ENCODE measurements at places on chromosomes 11 and 22.

DNA sequence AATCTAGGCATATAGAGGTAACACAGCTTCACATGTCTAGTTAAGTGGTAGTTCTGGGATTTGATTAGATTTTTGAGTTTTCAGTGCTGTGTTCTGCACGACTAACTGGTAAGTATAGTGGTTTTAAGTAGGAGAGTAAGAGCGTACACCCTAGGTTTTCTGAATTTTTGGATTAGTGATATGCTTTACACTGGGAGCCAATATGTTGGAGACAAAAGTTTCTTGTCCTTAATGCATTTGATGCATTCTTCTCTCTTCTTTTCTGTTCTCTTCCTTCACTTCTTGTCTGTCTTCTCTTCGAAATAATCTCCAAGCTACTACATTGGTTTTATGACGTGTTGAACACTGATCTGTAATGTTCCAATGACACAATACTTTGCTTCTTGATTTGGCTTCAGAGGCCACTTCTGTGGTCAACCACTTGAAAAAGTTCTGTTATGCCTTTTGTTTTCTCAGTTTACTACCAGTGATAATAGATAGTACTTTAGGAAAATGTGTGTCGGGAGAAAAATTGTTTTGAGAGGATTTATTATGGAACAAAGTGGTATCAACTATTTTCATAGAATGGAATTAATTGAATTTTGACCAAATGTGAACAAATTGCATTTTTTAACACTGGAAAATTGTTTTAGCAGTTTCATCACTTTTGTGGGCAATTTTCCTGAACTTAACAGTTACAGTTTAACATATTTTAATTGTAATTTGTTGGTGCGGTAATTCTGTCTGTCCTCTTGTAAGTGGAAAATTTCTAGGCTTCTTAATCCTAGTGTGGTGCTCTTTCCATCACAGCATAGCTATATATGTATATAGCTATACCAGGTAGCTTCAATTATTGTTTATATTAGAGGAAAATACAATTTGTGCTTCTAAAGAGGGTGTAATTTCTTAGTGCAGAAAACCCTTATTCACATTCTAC is 2.6 kb downstream of the PDE3B start:
- DNase-seq = peak; percentile 36

DNA sequence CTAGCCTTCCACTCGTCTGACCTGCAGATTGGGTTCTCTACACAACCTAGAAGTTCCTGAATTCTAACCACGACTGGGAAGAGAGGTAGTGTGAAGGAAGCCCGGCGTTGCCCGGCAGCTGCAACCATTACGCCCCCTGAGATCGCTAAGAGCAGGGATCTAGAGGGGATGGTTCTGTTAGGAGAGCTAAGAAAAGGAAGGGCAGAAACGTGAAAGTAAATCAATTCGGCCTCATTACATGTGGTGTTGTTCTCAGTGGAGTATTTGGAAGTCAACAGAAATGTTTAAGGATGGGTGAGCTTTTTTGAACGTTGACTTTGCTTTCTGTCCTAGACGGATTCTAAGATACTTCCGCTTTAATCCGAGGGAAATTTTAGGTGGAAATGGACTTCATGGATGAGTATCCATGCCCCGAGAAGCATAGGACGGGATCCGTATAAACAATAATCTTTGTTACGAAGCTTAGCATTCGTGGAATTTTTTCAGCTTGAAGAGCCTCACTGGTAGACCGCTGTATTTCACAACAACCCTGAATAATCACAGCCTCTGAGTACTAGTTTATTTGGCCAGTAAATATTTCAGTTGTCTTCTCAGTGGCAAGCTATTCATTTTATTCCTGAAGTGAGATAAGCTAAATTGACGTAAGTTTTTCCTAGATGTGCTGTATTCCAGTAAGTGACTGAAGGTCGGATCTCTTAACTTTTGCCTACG is 629 bp downstream of the ATP5MG start:
- DNase-seq = no peak

DNA sequence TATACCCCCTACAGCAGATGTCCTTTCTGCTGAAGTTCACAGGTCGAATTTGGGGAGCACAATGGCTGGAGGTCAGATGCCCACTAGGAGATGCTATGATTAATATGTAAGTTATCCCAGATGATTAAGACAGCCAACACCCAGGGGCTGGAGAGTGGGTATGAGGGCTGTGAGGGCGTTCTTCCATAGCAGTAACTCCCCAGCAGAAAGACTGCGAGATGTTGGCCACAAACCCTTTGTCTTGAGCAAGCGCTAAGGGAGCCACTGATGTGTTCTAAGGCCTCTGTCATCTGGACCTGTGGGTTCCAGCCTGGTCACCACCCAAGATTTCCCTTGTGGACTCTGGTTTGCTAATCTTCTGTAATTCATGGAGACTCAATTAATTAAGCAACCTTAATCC is 77.6 kb downstream of the BMAL1 start:
- DNase-seq = no peak

DNA sequence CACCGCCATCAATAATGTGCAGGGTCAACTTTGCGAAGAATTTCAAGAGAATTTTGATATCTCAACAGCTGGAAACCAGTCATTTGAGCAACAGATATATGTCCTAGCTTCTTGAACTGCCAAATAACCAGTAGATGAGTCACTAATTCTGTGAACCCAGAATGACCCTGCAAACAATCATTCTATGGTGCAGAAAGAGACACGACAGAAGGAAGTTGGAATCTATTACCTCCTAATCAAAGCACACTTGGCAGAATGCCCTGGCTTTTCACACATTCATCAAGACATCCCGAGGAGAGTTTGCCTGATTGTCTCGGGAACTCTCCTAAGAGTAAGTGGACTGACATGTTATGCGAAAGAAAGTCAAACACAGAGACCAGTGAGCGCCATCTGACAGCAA is 621.1 kb downstream of the OPCML start:
- no peak for DNase-seq

Measured in CD4-positive, alpha-beta T cell treated with Interleukin-10 for 1 hour (primary cell).